ENCODE measurements at places on chromosomes 3 and 15. TPM values are rescaled to one million over a fixed set of nuclear protein-coding genes. Genes with fewer than 3 reads are reported as not detected.

DNA sequence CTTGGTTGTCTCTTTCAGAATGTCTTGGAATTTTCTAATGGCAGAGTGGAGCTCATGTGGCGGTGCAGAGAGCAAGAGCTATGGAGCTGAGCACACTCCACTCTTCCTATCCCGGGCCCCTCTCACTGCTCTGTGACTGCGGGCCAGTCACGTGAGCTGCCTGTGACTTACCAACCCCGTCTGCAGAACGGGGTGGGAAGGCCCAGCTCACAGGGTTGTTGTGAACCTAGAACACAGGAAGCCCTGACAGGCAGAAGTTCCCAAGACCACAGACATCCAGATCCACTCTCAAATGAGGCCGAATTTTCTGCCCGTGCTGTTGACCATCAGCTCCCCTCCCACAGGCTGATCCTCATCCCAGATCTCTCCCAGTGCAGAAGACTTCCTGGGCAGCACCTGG, 35.5 kb upstream of the PLXNA1 start:
- no peak for DNase-seq

DNA sequence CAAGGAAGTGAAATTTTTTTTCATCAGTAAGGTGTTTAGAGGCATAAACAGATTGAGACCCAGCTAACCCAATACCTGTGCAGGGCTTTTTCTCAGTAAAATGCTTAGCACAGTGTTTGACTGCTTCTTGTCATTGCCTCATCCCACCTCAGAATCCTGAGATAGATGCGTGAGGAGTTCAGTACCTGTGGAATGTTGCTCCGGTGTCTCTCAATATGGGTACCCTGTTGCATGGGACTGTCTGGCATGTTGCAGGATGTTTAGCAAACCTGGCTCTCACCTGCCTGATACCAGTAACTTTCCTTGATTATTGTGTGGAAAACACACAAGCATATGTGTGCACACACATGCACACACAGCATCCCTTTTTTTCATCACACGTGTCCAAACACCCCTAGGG, 128.4 kb downstream of the MCTP2 start:
- DNase-seq: no peak

TRPM1 gene
- total RNA-seq: not detected

SLCO3A1 gene
- total RNA-seq: 4.4 TPM

Data from urinary bladder (tissue), 4 donors.